Activated T-helper 1 cell treated with anti-CD3 and anti-CD28 coated beads, Interleukin-12 subunit alpha, Interleukin-12 subunit beta, Interleukin-2, Interleukin-4 antibody, amounts not matched to agents 30 ng/mL and 10 ng/mL and 1 ng/mL, durations not matched to agents 14 hours and 24 hours and 36 hours (primary cell): ENCODE measurements at places on chromosomes 13 and 19.

DNA sequence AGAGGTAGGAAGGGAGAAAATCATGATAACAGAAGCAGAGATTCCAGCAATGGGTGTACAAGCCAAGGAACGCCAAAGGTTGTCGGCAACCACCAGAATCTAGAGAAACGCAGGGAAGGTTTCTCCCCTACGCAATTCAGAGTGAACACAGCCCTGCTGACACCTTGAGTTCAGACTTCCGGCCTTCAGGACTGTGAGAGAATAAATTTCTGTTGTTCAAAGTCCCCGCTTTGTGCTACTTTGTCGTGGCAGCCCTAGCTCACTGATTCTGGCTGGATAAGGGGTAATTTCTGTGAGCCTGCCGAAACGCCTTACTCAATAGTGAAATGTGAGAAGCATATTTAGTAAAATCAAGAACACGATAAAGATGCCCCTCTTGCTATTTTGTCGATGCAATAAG lies 5.3 kb upstream of the CLEC4G start:
- no peak for DNase-seq

GRCh38 chr13:30388406-30389283 lies 33.6 kb upstream of the UBE2L5 start:
- no peak for DNase-seq

DNA sequence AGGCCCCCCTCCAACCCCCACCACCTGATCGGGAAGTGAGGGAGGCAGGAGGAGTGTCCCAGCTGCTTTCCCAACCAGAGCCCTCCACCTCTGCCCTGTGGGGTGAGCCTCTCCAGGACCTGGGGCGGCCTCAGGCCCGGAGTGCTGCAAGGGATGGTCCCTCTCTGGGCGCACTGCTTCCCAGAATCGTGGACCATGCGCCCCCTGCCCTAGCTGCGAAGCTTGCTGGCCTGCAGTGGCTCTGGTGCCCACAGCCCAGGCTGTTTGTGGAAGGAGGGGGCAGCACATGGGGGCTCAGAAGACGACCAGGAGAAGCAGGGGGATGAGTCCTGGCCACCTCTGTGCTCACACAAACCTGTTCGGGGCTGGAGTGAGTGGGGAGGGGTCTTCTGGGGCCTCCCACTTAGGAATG lies 33.6 kb downstream of the CEBPG start:
- DNase-seq = no peak

DNA sequence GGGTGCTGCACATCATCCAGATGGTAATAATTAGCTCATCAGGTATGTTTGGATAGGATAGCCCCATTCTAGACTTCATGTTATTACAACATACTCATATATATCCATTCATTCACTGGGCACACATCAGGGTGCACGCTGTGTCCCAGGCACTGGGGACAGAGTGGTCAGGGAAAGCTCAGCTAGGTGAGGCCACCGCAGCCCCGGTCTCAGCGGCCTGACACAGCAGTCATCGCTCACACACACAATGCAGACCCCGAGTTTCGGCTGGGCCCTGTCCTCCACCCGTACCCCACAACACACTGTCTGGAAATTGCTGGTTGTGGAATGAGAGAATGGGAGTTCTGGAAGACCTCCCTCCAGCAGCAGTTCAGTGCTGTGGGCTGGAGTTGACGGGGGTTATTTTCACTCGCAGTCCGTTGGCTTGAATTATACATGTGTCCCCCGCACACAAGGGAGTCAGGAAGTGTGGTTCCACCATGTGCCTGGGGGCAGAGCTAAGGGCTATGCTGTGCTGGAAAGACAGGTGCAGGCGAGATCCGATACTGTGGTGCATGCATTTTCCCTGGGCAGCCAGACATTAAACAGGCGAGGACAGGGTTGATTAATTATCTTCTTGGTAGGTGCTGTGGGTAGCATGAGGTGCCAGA lies 257.6 kb downstream of the TEX29 start:
- no peak for DNase-seq

GRCh38 chr19:43504426-43505185 lies at the start of gene PHLDB3:
Gene PHLDB3, minus strand, starts transcription at chr19:43504746. Its CDS starts 628 bp downstream, at chr19:43504118.
- DNase-seq = peak; percentile 38

DNA sequence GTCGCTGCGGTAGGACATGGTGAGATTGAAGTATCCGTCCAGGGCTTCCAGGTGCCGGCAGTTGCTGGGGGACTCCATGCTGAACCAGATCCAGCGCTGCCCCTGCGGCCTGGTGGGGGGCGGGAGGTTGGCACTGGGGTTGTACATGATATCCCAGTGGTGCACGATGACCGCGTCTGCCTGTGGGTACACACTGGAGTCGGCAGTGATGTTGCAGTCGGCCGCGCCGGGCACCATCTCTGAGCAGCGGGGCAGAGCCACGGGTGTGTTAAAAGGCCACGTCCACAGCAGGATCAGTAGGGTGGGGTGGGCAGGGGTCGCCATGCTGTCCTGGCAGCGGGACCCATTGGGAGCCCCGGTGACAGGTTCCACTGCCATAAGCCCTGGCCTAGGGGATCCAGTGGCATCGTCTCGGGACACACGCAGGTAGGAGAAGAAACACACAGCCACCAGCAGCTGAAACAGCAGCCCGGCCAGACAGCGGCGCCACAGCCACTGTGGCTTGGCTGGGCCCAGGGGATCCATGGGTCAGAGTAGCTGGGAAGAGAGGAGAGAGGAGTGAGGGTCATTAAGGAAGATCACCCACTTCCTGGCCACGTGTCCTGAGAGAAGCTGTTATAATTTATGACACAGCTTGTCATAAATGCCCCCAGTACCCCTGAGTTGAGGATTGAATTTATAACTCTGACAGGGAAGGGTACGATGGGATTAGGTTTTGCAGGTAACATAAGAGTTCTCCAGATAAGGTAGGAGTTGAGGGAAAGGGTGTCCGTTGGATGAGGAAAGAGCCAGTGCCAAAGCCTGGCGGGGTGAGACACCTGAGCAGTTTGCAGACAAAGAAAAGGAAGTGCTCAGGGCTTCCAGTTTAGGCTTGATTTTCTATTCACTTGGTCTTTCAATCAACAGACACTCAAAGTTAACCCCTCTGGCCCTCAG lies 2.9 kb downstream of the FUT5 start:
- DNase-seq = no peak

- DNase-seq = no peak
Observed at GRCh38 chr19:42272989-42273406, 3.9 kb downstream of the CIC start.

- DNase-seq = no peak
Observed at GRCh38 chr19:19416280-19416679, 10.8 kb downstream of the GATAD2A start.

GRCh38 chr13:36549755-36550154 lies 117.5 kb downstream of the CCNA1 start:
- no peak for DNase-seq

- DNase-seq = no peak
Observed at GRCh38 chr13:42277618-42278276, 5.8 kb downstream of the AKAP11 start.

DNA sequence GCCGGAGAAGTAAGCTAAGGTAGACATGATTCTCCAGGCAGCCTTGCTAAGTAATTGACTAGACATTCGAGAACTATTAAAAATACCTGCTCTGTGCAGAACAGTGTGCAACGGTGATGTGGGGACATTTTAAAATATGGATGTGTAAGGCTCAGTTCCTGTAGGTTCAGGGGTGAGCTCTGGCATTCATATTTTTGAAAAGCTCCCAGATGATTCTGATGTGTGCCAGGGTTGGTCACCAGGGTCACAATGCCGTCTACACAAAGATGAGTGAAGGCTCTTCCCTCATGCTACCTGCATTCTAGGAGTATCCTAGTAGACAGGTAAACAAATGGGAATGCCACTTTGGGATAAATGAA lies 702 bp upstream of the EPSTI1 start:
- peak; percentile 11 for DNase-seq

DNA sequence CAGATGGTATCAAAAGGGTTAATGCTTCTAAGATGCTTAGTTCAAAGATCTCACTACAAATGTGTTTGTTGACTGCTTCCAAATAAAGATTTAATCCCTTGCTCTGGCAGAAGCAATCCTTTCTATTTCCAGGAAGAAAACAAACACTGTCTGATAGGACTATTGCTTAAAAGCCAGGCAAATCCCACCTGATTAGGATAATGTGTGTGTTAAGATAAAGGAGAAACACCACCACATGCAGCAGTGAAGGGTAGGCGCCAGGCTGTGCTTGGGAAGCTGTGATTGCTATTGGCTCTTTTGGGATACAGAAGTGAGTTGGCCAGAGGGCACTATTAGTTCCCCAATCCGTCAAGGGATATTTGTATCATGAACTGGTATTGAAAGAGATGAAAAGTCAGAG lies 62.8 kb upstream of the LRCH1 start:
- DNase-seq = no peak

- DNase-seq = no peak
Observed at GRCh38 chr13:113327391-113327765, 30.3 kb downstream of the LAMP1 start.

- no peak for DNase-seq
Observed at GRCh38 chr19:45786533-45786894, 4.2 kb upstream of the DMPK start.

GRCh38 chr13:113116871-113117271 lies 5.7 kb upstream of the F10 start:
- no peak for DNase-seq

DNA sequence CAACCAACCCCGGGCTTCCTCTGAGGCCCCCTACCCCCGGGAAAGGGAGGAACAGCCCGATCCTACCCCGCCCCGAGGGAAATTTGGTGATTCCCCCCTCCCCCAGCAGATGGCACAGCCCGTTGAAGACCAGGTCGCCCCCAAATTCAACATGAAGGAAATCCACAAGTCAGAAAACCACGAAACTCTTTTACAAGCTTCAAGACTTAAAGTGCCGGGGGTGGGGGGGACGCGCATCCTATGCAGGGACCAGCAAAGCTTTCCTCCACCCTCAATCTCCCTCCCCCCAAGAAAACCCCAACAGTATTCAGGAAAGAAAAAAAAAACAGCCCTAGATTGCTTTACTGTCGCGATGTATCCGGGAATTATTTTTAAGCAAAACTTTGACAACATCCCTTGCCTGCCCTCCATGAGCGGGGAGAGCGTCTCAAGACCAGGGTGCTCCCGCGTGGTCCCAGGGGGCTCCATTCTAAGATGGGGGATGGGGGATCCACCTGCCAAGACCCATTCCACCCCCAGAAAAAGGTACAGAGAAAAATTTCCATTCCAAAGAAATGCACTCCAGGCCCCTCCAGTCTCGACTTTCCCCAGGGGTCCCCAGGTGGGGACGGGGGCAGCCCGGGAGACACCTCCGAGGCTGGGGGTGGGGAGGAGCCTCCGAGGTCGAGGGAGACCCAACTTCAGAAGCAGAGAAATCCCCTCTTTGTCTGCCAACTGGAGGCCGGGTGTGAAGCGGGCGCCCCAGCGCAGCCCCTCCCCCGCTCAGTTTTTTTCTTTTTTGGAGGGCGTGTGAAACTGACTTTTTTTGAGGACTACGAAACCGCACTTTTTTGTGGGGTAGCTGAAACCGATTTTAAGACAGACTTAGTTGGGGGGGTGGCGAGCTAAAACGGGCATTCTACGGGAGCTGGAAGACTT lies 1.5 kb downstream of the TCF3 start:
- DNase-seq = peak; percentile 37
